Stimulated activated CD4-positive, alpha-beta T cell treated with anti-CD3 and anti-CD28 coated beads, Interleukin-1b, Interleukin-23, amount 100 ng/mL, for 1 hour (primary cell): ENCODE measurements at places on chromosomes 13 and 19.

DNA sequence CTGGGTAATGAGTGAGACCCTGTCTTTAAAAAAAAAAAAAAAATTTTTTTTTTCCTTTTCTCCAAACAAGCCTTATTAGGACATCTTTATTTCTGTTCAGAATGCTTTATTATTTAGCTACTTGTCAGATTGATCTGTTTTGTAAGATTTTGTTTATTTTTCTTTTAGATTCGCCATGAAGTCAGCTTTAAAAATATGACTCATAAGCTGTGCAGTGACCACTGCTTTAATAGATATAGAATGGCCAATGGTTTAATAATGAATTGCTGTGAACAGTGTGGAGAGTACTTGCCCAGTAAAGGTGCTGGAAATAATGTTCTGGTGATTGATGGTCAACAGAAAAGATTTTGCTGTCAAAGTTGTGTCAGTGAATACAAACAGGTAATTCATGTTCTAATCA is 47.7 kb downstream of the ZMYM2 start:
- no peak for DNase-seq

- DNase-seq, result no peak
Measured at GRCh38 chr13:50419896-50420295, 404.7 kb downstream of the KCNRG start.

GRCh38 chr13:48571126-48571913 is 38.4 kb upstream of the RCBTB2 start:
- DNase-seq, result no peak

GRCh38 chr13:54945973-54946372 is 1917.4 kb downstream of the OLFM4 start:
- no peak for DNase-seq

DNA sequence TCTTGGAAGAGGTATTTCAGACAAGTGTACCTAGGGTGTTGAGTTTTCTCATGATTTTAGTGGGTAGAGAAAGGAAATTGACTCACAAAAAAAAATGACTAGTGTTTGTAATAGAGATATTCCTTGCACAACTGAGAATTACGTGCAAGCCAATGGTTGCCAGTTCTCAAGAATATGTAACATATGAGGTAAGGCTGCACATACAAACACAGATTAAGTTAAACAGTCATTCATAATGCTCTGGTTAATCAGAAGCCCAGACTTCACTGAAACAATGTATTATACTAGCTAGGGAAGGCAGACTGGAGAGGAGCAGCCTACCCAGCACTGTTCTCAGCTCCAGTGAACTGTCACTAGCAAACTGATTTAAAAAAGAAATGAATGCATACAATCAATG is 418.3 kb downstream of the DIAPH3 start:
- no peak for DNase-seq

DNA sequence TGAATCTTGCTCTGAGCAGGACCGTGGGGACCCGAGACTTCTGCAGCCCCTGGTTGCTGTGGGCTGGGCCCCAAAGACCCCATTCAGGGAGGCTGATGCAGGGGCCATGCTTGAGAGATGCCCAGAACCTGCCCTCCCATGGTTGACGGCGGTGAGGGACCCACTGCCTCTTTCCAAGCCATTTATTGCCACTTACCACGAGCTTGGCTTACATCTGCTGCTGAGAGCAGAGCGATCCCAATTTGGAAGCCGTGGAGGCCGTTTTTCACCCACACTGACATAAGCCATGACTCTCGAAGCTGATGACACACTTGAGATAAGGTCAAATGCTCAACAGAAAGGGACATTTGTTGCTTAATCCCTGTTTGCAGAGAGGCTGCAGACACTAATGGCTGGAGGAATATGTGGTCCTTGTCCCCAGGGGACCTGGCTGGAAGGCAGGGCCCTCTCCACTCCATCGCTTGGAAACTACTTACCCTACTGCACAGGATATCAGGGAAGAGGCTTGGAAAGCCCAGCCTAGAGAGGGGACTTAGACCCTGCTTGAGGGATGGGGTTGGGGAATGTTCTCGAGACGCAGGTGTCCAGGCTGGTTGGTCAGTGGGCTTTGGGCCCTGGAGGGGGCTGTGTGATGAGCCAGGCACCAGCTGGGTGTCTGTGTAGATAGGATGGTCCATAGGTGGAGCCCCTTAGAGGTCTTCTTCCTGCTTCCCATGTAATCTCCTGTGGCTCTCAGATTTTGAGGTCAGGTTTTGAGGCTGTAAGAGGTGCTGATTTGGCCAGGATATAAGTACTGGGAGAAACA is 15.3 kb downstream of the ZNF536 start:
- DNase-seq, result no peak

DNA sequence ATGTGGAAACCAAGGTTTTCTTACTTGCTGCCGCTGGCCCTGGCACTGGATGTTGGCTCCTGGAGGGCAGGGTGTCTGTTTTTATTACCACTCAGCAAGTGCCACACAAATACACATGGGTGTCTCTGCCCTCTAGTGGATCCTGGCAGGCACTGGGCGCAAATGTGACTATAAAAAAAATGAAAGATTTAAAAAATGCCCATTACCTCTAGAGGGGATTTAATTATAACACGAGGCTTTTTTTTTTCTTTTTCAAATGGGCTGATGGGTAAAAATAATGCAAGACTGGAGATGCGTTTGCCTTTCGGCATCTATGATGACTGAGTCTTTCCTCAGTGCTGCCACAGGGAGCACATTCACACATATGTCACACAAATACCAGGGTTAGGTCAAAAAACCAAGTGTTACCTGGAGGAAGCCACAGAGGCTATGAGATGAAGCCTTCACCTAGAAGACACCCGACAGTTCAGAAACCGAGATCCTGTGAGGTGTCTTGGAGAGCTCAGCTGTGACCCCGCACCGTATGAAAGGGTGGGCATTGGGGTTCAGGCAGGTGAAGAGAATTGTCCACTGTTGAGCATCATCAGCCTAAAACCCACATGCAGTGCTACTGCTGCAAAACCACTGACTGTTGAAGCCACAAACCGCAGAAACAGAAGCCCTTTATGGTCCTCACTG is 25.7 kb downstream of the CHAMP1 start:
- DNase-seq, result no peak

DNA sequence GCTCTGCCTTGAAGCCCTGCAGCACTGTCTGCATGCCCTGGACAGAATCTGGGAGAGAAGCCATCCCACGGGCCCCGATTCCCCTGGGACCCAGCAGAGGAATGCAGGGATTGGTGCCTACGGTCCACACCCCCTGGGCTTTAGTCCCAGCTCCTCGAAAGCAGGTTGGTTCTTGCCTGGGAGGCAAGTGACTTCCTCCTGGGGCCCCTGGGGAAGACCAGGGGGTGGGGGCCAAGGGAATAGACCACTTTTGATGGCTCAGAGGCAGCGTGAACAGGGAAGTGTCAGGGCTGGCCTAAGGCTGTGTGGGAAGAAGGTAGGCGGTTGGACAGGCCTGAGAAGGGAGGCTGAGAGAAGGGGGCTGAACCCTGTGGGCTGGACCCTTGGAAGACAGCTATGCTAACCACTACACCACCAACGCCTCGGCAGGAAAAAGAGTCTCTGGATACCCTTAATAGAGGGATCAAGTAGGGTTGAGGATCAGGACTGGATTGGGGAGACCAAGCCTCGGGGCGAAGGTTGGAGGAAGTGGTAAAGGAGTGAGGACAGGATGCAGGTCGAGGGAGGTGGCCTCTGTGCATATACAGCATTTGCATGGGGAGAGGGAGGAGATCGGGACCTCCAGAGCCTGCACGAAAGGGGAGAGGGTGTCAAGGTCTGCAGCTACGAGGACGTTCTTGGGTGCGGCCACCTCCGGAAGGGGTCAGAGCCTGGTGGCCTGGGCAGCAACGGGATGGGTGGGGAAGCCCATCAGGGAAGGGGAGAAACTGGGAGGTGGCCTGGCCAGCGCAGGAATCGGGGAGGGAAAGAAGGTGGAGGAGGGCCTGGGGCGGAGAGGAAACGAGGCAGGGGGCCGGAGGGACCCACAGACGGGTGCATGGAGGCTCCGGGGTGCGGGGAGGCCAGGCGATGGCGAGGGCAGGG is 709 bp downstream of the DPP9 start:
- no peak for DNase-seq

DNA sequence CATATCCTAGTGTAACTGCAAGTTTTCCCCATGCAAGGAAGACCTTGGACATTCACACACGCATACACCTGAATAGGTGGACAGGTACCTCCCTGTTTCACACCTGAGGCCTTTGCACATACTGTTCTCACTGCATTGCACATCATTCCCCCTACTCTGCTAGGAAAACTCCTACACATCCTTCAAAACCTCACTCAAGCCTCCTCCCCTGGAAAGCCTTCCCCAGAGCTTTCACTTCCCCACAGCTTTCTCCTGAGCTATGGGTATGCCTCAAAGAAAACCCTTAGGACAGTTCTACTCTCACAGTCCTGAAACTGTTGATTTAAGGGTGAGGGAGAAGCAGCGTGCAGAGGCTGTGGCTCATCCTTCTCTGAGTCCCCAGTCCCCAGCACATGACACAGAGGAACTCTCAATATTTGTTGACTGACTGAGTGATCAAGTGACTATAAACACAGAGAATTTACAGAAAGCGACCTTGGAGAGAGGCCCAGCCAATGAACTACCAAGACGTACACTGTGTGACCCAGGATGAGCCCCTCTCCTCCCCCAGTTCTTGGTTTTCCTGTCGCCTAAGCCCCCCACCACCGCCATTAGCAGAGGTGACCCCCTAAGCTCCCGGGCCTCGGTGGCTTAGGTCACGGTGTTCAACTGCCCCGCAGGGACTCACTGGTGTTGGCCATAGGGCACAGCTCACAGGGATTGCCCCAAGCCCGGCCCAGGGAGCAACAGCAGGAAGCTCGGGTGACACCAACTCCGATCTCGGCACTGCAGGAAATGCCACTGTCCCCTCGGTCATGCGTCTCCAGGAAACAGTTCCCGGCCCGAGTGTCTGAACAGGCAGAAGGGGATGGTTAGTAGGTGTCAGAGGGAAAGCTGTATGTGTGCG is 40.6 kb downstream of the FBN3 start:
- DNase-seq, result no peak
